T-helper 2 cell (primary cell): ENCODE measurements at places on chromosomes 4 and X.

GRCh38 chr4:101419336-101420135, 72.2 kb upstream of the PPP3CA start:
- peak; percentile 7 for DNase-seq

DNA sequence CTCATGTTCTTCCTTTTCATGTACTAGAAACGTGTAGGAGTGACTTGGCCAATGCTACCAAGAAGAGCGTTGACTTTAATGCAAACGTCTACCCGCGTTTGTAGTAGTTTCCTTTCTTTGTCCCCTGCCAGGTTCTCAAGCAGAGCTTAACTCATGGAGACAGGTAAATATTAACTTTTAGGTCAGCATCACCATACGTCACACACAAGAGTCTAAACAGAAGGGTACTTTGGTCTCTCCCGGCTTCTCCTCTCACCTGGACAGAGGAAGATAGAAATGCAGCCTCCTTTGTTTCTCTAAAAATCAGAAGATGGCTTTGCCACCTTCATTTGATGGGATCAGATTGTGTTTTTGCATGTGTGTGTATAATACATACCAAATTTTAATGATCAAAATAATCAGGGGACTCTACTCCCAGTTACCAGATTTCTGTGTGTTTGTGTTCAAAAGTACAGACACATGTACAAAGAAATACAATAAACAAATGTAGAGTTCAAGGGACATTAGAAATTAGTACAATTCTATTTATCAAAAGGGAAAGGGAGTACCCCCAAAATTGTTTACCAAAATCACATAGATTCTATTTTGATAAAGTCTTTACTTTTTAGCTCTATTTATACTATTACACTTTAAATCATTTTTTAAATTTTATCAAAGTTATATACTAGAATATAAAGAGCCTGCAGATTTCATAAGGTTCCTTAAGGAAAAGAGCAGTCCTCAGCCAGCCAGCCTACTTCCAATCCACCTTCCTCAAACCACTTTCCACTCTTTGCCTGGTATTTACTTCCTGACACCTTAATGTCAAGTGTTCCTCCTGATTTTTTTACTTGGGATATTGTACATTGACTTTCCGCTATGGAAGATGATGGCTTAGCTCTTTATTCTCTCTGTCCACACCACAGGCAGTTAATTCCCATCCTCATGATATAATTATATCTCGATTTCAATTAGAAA, 195.5 kb downstream of the RELL1 start:
- DNase-seq, result no peak

DNA sequence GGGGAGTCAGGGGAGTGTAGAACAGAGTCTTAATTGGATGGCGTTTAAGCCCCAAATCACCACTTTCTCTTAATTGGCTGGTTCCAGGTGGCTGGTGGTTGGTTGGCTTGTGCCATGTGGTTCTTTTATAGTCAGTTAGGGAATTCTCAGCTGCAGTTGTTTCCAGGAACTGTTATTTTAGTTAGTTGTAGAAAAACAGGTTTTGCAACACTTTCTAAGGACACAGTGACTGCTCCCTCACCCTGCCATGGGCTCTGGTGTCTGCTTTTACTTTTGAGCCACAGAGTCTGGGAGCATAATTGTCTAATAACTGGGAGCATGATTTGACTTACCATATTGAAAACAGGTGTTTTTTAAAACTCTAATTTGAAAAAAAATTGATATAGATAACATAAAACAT, 75.8 kb upstream of the PCDH18 start:
- DNase-seq, result no peak

- DNase-seq, result no peak
Measured at GRCh38 chrX:40298572-40299479, 201.1 kb upstream of the BCOR start.

DNA sequence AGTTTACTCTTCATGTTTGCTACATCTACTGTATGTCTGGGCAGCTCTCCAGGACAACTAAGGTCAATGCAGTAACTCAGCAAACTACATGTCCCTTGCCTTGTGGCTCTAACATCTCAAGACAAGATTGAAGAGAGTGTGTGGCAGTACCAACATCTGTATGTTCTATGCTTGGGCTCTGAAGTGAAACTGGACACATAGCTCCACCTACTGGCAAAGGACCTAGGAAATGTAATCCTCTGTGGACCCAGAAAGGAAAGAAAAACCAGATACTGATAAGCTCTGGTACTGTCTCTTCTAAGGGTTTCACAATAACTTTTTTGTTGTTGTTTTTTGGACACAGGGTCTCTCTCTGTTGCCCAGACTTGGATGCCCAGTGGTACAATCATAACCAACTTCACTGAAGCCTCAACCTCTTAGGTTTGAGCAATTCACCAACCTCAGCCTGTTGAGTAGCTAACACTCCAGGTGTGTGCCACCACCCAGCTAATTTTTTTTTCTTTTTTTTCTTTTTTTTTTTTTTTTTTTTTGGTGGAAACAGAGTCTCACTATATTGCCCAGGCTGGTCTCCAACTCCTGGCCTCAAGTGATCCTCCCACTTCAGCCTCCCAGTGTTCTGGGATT, 64.1 kb downstream of the QDPR start:
- peak; percentile 69 for DNase-seq

DNA sequence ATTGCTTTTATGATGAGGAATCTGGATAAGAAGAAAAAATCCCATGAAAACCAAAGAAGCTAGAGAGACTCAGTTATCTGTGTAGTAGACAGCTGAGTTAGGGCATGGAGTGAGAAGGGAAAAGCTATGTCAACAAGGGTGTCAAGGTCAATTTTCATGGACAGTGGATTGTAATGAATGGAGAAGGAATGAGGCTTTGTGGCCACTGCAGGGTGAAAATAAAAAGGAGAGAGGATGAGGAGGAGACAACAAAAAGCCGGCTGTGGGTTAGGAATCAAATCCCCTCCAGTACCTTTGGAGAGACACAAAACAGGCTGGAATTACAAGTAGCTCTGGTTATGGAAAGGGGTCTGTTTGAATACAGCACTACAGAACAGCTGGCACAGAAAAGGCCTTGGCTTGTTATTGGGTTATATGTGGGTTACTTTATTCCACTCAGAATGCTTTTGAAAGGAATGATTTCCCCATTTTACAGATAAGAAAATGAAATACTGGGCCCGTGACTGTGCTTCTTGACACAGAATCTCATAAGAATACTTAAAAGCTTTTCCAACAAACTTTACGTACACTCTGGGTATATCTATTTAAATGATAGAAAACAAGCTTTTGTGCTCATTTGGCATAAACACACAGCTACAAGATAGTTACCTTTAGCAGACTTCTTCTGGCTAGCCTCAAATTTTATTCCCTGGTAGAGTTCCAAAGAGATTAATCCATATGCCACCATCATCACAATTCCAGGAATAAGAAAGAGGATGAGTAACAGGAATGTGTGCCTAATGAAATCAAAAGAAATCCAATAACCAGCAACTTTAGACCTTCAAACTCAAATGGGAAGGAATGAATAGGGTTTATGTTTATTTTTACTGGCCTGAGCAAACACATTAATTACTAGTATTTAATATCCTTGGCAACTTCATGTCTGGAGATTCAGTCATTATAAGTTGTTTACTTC, 7.5 kb downstream of the CCKAR start:
- DNase-seq, result no peak

DNA sequence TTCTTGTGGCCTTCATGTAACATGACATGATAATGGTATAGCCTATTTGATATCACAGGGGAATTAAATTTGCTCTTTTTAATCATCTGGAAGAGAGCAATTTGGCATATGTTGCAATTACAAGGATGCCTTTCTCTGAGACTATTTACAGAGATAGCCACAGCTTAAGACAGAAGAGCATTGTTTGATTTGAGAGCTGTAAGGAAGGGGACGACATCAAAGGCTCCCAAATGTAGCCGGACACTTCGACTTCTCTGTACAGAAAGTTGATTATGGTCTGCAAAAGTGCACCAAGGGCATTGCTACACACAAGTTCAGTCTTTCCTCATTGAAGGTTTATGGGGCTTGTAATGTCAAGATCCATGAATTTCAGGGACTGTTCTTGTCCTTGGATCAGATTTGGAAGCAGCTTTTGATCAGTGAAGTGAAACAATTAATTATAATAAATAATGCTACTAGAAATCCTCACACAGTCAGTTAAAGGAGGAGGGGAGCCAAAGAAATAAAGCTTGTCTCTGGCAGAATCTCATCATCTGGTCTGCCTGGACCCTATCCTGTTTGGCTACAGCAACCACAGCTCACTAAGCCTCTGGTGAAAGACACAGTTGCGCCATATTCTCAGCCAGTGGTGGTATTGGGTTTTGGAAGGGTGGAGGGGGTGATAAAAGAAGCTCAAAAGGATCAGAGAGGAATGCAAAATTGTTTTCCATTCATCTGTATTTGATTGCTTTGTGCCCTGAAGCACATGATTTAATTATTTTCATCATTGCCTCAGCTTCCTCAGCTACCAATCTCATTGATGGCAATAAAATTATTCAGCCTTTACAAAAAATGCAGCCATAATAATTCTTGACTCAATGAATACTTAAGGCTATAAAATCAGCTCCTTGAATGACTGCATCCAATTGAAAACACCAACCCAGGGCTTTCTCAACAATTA, 654.3 kb upstream of the LCORL start:
- DNase-seq, result no peak

GRCh38 chrX:43656005-43656494, at the start of gene MAOA:
MAOA (plus strand) TSS chrX:43656299; CDS start chrX:43656342, 43 bp downstream.
- peak; percentile 70 for DNase-seq
